Stimulated activated CD4-positive, alpha-beta T cell treated with anti-CD3 and anti-CD28 coated beads, Interleukin-15, amount 100 ng/mL, for 1 hour (primary cell): ENCODE measurements at places on chromosomes 11 and 22.

DNA sequence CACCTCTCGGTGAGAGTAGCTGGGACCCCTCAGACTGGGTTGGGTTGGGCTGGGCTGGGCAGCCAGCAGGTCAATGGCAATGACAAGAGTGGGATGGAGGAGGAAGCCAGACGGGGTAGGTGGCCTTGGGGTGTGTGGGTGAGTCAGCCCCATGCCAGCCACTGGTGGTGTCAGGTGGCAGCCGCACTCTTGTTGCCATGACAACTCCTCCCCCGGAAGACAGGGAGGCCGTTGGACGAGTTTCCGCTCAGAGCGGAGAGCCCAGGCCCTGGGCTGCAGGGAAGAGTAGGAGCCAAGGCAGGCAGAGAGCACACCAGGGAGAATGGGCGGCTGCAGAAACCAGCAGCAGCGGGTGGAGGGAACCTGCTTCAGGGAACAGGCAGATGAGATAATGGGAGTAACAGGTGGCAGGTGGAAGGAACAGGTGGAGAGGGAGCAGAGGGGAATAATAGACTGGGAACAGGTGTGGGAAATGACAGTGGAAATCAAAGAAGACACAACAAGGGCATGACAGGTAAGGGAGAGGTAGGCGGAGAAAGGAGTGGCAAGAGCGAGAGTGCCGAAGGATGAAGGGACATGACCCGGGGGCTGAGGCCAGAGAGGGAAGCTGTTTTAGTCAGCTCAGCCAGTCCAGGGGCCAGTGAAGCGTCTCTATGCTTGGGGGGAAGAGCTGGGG is 8.7 kb downstream of the SPTBN2 start:
- no peak for DNase-seq

DNA sequence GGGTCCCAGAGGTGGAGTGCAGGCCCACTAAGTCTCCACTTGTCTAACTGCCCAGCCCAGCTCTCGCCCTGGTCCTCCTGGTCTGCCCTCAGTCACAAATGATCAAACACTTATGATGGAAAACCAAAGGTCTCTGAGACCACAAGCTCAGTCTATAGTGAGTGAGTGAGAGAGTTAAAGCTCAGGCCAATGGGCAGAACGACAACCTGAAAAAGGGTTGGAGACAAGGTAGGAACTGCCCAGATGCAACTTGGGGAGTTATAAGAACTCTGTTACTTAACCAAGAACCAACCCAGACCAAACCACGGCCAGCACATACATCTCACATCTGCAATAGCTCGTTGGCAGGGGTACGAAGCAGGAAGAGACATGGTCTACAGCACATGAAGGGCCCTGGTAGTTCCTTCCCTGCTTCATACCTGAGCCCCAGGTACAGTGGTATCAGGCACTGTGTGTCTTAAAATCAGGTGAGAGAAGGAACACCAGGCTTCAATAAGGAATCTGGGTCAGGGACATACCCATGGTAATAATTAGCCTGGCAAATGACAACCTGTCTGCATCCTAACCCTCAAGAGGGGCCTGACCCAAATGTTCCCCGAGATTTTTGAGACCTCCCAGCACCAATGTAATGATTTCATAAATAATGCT is 35.7 kb downstream of the SERPIND1 start:
- no peak for DNase-seq

GRCh38 chr11:45872651-45873356 is 12.6 kb upstream of the MAPK8IP1 start:
- no peak for DNase-seq

GRCh38 chr11:95831198-95831883 is 41.0 kb downstream of the CEP57 start:
- DNase-seq = no peak

DNA sequence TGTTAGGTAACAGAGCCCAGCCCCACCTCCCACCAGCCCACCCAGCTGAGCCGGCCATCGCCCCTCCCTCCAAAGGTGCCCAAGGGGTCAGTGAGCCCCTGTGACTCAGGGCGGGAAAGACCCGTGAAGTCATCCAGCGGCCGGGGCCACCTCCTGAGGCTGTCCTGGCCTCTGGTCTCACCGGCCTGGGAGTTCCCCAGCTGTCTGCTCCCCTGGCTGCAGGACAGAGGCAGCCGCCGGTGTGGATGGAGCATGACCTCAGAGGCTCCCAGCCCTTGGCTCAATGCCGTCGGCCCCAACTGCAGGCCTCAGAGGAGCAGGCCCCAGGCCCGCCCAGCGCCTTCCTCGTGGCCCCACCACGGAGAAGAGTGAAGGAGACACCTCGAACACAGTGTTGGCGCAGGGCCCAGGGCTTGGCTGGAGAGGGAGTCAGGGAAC is 28.7 kb downstream of the RPL3 start:
- DNase-seq = no peak

DNA sequence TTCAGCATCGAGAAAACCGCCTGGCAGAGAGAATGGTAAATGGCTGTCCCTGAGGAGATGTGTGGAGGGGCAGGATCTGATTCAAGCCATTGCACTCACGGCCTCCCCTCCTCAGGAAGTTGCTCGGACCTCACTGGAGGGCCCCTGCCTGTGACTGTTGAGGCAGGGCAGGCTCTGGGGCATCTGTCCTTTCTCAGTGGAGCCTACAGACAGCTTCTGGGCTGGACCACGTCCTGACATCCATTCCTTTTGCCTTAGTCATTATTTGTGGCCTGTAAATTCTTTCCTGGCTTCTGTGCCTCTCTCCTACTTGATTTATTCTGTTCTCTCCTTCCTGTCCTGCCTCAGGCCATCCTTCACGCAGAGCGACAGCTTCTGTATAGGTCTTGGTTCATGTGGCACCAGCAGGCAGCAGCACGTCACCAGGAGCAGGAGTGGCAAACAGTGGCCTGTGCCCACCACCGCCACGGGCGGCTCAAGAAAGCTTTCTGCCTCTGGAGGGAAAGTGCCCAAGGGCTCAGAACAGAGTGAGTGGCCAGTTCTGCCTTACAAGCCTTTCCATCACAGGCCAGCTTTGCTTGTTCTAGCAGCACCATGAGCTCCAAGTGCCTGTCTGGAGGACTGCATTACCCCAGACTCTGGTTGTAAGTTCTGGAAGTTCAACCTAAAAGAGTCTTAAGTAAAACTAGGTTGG is 59.6 kb downstream of the PISD start:
- DNase-seq = no peak

GRCh38 chr11:94923004-94923334 is 50.4 kb downstream of the CWC15 start:
- no peak for DNase-seq

GRCh38 chr22:37383341-37383740 is 43.9 kb downstream of the ELFN2 start:
- no peak for DNase-seq

DNA sequence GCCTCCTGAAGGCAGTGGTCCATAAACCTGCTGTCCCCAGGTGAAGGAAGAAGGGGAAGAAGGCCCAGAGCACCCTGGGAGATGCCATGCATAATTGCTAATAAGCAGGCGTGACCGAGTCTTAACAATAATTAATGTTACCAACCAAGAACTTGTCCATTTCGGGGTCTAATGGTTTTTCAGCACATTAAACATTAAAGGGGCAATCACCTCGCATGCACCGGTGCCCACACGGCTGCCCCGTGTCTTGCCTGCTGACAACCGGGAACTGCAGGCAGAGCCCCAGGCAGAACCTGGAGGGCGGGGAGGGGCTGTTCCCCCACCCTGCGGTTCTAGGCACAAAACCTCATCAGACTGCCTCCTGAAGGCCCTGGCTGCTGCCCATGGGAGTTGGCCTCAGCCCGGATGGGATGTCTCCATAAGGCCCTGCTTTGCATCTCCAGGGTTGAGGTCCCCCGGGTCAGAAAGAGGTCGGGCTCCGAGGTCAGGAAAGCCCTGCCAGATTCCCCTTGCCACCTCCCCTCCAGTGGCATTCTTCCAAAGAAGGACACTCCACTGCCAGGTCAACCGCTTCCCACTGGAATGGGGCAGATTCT is 169.0 kb downstream of the BUD13 start:
- no peak for DNase-seq

- no peak for DNase-seq
These were observed 55.1 kb downstream of the KIAA1671 start for GRCh38 chr22:25007444-25008106.

GRCh38 chr11:73257342-73258103 is 14.6 kb upstream of the P2RY6 start:
- no peak for DNase-seq

DNA sequence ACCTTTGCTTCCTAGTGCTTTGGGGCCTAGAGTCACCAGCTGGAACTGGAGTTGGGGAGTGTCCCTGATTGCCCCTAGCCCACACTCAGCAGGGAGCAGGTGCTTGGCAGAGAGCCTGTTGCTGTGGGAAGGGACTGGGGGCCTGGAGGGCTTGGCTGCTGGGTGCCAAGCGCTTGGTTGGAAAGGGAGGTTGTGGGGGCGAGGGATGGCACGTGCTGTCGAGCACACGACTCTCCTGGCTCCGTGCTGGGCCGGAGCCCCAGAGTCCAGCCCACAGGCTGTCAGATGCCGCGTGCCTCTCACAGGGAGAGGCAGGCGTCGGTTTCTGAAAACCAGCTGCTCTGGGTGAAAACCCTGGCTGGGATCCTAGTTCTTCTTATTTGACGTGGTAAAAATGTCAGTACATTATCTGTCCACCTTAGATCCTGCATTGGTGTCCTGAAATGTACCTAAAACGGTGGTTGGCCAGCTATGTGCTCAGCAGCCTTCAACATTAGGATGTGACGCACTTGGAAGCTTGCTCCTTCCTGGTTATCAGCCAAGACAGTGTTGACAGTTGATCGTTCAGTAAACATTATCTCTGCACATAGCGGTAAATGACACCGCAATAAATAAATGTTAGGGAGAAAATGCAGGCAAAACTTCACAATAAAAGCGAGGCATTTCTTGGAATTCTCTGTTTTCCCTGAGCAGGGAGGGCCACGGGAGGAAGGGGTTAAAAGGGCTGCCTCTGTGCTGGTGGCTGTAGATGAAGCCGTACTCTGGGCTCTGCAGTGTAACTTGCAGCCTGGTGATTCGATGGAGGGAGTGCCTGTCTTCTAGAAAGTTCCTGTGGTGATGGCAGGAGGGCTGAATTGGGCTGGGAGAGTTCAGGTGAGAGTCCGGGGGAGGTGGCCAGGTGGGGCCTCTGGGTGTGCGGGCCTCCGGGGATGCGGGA is 29.2 kb downstream of the GRAMD4 start:
- DNase-seq = no peak
